ENCODE measurements at places on chromosomes 3 and 15.
A peak's percentile ranks its signal among the peaks of the same experiment; 100 is the strongest.

DNA sequence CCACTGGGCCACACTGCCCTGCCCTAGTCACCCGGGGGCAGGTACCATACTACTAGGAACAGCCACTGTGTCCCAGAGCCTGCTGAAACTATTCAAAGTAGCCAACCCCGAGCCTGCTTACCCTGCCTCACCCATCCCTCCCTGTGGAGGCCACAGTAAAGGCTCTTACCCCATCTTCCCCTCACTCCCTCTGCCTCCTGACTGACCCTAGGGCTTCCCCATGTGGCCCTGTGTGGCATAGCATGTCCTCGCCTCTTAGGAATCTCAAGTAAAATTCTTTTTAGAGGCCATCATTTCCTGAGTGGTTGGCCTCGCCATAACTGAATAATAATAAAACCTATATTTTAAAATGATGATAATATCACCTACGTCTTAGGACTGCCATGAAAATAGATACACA is 112.2 kb upstream of the SLC6A11 start:
- no peak for DNase-seq

- DNase-seq: no peak
Observed at GRCh38 chr3:3082234-3082924, 27.8 kb downstream of the IL5RA start.

- no peak for DNase-seq
Observed at GRCh38 chr15:83848315-83849050, 194.6 kb downstream of the ADAMTSL3 start.

GRCh38 chr3:197855571-197855970 is 64.5 kb downstream of the LRCH3 start:
- no peak for DNase-seq

GRCh38 chr15:52224211-52224610 is 33.0 kb upstream of the GNB5 start:
- DNase-seq: no peak

GRCh38 chr15:96381463-96381862 is 51.0 kb downstream of the NR2F2 start:
- DNase-seq: no peak

- DNase-seq: no peak
Observed at GRCh38 chr3:12810961-12811360, 14.5 kb downstream of the CAND2 start.

DNA sequence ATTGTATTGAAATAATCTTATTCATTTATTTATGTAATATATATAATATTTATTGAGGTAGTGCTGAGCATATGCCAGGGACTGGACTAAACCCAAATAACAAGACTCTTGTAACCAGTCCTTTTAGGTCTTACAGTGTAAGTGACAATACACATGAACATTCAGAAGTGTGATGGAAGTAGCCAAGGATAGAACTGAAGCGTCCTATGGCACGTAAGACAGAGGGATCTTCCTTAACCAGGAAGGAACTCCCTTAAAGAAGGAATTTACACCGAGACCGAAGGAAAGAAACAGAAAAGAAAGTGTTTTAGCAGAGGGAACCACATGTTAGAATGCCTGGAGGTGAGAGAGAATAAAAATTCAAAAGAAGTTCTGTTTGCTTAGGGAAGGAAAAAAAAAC is 23.6 kb upstream of the CLDN1 start:
- no peak for DNase-seq

GRCh38 chr15:39752991-39753390 is 29.6 kb downstream of the FSIP1 start:
- no peak for DNase-seq

- DNase-seq: peak; percentile 41
Observed at GRCh38 chr3:114214542-114215341, 22.6 kb downstream of the ZNF80 start.

GRCh38 chr3:149605902-149606301 is 51.9 kb downstream of the WWTR1 start:
- no peak for DNase-seq

DNA sequence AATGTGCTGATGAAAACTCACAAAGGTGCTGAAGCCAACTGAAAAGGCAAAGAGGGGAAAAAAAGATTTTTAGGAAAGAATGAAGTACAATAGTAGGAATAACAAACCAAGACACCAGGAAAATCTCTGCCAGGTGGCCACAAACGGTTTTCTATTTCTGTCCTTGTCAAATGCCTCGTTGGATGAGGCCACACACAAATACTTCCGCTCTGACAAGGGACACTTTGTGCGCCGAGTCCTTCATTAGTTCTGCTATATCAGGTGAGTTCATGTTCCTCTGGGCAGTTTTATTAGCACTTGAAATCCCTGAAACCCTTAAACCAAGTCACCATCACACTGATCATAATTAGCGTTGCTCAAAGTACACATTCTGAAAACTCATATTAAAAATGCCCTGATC is 373.1 kb downstream of the VPS13C start:
- DNase-seq: no peak

DNA sequence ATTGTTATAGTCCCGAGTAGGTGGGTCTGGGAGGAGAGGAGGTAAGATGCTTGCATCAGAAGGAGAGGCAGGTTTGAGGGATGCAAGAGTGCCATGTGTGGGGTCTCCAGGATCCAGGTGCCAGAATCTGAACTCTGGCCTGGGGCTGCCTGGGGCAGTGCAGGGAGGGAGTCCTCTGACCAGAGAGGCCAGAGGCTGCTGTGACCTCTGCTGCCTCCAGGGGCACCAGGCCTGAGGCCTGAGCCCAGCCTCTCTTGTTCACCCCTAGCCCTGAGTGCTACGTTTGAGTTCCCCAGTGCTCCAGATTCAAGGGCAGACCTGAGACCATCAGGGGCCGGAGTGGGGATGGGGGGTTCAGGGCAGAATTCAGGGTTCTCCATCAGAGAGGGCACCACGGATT is 7.4 kb downstream of the SLC38A3 start:
- DNase-seq: no peak

GRCh38 chr15:63836579-63836978 is 2.8 kb upstream of the HERC1 start:
- no peak for DNase-seq

DNA sequence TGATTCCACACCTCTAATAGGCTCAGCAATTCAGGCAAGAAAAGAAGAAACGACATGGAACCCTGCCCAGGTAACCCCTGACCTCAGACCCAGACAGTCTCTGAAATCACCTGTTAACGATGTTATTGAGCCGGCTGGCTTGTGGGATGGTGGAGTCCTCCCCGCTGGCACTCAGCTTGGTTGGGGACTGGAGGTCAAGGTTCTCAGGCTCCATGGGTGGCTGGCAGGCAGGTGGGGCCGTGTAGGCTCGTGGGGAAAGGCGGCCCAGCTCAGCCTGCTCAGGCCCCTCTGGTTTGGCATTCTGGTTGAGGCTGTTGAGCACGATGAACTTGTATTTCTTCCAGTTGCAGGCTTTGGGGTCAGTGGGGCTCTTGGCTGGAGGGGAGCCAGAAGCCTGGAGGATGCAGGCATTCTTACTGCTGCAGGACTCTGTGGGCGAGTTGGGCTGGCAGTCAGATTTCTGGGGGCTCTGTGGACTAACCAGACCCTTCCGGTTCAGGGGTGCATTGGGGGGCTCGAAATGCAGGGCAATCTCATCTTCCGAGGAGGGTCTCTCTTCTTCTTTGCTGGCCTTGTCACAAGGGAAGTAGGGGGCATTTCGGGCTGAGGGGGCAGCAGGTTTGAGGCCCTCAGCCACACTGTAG is 16.2 kb downstream of the BCL6 start:
- no peak for DNase-seq

DNA sequence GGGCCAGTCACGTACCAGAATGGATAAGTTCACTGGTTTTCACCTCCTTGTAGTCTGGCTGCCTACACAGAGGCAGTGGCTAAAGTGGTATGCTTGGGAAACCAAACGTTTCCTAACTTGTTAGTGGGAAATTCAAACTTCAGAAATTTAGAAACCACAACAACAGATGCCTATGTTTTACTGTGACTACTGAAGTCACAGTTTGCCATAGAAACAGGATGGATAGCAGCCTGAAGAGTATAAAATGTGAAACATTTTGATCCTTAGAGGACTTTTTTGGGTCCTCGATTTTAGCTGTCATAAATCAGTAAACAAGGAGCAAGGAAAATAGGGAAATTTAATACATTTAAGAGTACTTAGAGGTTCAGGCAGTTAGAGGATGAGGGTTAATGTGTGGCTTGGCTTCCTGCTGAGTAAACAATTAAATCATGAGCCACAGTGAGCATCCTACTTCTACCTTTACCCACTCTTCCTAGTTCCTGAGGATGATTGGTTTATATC is 48.6 kb downstream of the CMSS1 start:
- DNase-seq: peak; percentile 68

GRCh38 chr3:155835341-155836071 is 18.7 kb downstream of the SLC33A1 start:
- no peak for DNase-seq

- no peak for DNase-seq
Observed at GRCh38 chr3:127484601-127485388, 105.7 kb downstream of the TPRA1 start.

DNA sequence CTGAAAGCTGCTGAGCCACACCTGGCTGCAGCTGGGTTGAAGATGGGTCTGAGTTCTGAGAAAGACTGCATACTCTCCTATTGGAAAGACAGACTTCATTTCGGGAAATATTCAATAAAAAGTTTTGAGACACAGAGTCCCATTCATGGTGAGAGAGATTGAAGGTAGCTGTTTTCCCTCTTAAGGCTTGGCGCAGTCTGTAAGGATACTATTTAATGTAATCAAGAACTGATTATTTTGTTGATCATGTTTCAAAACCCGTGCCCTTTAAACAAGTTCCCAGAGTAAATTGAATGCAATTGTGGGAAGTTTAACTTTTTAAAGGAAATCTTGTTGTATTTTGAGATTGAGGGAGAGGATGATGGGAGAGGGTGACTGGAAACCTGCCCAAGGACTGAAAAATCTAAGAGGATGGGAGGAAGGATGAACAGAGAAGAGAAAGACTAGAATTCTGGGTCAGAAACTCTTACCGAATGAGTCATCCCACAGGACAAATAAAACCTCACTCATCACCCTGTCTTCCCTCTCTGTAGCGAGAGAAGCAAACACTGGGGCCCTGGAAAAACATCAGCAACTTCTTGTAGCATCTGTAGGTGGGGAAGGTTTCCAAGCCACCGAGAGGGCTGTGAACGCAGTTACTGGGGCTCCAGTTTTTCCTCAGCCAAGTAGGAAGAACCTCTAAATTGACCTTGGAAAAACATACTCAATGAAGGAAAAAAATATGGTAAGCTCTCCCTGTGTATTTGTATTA is 193.2 kb upstream of the TPRG1 start:
- DNase-seq: no peak

DNA sequence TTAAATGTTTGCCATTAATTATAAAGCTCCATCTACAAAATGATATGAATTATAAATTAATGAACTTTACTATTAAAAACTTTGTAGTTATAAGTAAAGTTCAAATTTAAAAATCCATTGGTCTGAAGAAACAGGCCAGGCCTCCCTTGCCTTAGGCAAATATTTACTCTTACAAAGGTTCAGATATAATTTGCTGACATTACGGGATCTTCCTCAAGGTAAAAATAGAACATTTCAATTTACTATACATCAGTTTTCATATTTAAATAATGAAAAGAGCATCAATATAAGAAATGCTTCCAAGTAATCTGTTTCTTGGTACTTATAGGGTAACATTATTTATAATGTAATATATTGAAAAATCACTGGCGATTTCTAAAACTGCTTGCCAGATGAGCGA is 3.7 kb downstream of the CMTM6 start:
- no peak for DNase-seq

- DNase-seq: no peak
Observed at GRCh38 chr3:84566256-84566655, 392.5 kb upstream of the CADM2 start.

DNA sequence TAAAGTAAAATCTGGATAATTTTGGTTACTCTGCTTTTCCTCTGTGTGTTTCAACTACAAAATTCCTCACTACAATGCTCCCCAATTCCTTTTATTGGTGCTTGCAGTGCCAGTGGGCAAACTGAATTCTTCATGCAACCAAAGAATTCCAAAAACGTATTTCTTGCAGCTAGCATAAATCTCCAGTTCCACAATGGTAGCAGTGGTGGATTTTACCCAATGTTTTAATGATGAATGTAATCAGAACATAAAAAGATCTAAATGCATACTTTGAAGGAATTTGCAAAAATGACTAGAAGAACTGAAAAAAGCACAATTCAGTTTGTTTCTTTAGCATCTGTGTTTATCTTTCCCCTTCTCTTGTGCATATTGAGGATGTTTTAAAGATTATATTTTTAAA is 359.6 kb upstream of the TPRG1 start:
- no peak for DNase-seq

DNA sequence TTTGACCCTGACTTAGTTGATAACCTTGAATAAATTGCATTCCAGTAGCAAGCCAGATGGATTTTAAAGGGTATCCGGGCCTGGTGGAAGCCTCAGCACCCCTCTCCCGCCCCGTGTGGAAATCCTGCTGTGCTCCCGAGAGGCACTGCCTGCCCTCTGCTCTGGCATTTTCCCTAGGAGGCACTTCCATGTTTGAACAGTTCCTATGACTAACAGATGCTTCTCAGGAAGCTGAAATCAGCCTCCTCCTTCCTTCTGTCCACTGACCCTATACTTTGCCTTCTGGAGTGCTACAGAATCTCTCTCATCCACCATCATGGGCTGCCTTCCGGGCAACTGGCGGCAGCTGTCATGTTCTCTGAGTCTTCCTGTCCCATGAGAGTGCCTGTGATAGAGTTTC is 90.8 kb downstream of the GABRG3 start:
- DNase-seq: no peak

- no peak for DNase-seq
Observed at GRCh38 chr3:108055931-108056330, 34.9 kb downstream of the CD47 start.

DNA sequence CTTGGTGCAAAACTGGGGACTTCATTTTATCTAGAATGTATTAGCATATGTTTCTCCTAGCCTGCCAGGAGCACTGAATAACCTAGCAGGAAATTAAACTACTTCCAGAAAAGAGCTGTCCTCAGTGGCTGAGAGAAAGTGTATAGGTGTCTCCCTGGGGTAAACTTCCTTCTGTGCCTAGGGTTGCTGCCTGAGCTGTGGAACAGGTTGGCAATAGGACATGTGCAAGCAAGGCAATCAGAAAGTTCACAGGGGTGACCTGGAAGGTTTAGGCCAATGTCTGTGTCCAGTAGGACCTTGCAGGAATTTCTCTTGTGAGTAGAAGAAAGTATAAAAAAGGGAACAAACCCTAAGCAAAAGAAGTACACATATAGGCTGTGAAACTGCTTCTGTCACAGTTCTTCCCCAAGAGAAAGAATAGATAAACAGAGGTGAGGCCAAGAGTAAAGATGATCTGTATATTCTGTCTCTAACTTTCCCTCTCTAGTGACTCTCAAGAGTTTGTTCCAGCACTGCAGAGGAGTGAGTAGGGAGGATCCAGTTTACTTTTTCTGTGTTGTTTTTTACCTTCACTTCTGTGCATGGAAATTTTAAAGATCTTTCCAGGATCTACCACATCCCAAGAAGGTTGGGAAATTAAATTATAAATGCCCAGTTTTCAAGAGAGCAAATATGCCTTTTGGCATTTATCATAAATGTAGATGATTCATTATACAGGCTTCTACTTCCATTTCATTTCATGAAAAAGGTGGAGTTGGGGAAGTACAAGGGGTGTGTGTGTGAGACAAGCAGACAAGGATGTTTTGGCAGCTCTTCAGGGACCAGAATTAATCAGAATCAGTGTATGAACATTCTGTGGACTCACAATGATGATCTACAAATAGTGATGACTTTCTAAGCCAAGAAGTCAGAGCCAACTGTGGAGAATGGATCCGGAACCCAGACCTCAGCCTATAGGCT is 155.2 kb downstream of the RBPMS2 start:
- no peak for DNase-seq
